T-helper 22 cell (primary cell): ENCODE measurements at places on chromosomes 11 and 22.

DNA sequence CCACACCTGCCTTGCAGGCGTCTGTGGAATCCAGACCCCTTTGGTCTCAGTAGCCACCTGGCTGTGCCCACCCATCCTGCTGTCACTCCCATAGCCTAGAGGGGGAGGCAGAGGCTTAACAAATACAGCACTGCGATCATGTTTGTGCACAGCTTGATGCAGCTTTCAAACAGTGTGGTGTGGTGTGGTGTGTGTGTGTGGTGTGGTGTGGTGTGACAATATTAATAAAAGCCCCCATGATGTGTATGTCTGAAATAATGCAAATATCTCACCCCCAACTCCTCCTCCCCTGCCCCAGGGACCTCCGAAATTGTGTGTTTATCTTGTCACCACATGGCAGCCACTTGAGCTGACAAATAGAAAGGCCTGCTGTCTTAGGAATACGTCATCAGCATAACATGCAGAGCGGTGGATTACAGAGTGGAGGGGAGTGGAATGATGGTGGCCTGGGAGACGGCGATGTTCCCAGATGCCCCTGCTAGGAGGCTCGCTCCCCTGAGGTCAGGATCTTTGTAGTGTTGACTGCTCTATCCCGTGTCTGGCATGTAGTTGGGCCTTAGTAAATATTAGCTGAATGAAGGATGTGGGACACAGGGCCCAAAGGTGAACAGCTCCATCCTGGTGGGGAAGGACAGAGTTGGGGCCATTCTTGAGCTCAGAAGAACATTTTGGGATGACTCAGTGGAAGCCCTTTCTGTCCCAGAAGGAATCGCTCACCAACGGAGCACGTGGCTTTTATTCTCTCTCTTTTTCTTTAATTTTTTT, 2.8 kb downstream of the PDXP start:
- DNase-seq: no peak

- DNase-seq: no peak
Measured at GRCh38 chr11:121214861-121215260, 77.7 kb upstream of the SC5D start.

DNA sequence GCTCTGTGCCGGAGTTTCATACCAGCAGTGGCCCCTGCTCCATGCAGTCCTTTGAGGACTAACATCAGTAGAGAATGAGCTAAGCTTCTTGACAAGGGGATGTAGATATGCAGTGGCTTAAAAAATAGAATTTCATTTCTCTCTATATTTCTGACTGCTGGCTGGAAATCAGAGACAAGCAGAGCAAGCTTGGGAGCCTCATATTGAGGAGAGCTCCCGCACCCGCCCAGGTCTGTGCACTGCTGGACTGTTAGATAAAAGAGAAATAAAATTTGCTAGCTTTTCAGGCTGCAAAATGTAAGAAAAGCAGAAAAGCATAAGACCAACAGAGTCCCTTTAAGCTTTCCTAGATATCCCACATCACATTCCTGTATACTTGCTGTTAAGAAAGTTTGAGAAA, 31.4 kb downstream of the MMP7 start:
- DNase-seq: no peak

- no peak for DNase-seq
Measured at GRCh38 chr22:46619830-46620501, at the start of gene GRAMD4. Gene GRAMD4, plus strand, starts transcription at chr22:46620386. Its CDS starts 6,414 bp downstream, at chr22:46626800.

GRCh38 chr22:22520667-22521602, 865 bp upstream of the ZNF280A start:
- no peak for DNase-seq

DNA sequence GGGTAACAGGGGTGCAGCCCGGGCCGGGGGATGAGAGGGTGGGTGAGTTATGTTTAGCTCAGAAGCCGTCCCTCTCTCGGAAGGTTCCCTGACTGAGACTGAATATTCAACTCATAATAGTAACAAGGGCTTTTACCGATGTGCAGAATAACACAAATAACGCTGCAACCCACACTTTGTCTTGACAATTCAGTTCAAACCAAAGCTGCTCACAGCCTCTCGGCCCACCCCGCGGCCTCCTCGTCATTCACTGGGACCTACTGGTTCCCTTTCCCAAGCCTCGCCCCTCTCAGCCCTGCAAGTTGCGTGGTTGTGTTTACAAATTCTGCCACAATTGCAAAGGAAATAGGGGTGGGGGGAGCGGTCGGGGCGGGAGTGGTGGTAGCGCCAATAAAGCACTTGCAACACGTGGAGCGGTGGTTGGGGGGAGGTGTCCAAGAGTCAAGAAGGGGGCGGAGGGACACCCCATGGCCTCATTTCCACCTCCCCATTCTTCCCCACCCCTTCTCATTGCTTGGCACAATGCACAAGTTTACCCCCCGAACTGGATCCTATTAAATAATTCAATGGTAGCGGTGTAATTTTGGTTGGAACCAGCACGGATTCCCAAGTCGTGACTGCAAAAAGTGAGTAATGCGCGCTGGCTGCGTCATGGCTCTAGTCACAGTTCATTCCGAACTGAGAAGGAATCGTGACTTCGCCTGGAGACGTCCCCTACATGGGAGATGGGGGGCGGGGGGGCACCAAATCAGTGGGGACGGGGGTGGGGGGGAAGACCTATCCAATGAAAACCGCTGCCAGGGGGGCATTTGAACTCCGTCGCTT, 102.0 kb upstream of the HSD17B12 start:
- no peak for DNase-seq

- DNase-seq: no peak
Measured at GRCh38 chr11:35204614-35205013, 65.6 kb downstream of the CD44 start.

DNA sequence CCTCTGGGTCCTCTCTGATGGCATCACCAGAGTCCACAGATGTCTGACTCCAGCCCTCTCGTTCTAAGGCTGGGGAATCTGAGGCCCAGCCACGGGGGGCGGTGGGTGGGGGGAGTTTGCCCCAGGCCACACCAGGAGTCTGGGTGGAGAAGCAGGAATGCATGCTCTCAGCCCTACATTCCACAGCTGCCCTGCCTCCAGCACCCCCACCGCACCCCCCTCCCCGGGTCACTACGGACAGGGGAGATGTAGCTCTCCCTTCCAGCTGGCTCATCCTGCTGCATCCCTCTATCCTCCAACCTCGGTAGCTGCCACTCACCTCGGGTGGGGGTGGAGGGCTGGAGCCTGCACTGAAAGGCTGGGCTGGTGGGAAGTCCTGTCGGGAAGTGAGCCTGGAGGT, 2.3 kb upstream of the PVALB start:
- DNase-seq: no peak

- DNase-seq: no peak
Measured at GRCh38 chr11:112178936-112179335, 3.6 kb downstream of the BCO2 start.

GRCh38 chr11:103910721-103911120, 125.7 kb upstream of the DDI1 start:
- no peak for DNase-seq

DNA sequence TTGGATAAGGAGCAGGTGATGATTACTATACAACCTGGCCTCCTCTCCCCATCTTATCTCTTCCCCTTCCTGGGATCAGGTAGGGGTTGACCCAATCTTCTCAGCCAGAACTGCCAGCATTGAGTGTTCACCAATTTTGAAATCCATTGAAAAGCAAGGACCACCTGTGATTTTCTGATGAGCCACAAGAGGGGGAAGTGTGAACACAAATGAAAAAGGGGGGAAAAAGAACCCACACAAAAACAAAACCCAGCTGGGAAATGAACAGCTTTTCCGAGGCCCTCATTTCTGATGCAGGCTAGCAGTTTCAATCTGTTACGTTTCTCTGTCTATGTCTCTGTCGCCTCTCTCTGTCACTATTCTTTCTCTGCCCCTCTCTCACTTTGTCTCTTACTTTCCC, 161.9 kb downstream of the INSC start:
- DNase-seq: no peak

GRCh38 chr22:49040754-49041467, 786.8 kb downstream of the BRD1 start:
- no peak for DNase-seq

DNA sequence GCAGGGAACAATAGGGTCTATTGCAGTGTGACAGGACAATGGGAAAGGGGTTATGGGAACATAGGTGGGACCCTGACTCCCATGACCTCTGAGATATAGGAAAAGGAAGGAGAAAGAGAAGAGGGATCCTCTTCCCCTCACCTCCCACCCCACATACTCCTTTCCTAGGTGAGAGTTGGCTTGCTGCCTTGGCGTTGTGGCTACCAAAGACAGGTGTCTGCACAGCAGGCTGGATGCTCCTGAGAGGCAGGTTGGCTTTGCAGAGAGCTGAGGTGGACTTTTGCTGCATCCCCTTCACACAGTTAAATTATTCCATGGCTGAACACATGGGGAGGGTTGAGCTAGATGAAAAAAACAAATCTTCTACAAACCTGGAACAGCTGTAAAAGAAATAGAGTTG, 80.7 kb downstream of the SYT9 start:
- DNase-seq: no peak

- no peak for DNase-seq
Measured at GRCh38 chr11:19018901-19019300, 41.6 kb downstream of the MRGPRX2 start.

- DNase-seq: no peak
Measured at GRCh38 chr11:68825571-68825970, 16.1 kb downstream of the CPT1A start.

GRCh38 chr11:62830904-62831519, 839 bp downstream of the STX5 start:
- DNase-seq: no peak

- DNase-seq: no peak
Measured at GRCh38 chr11:19283991-19284390, 43.2 kb upstream of the E2F8 start.

GRCh38 chr11:125591649-125592304, 875 bp upstream of the STT3A start:
- peak; percentile 5 for DNase-seq

DNA sequence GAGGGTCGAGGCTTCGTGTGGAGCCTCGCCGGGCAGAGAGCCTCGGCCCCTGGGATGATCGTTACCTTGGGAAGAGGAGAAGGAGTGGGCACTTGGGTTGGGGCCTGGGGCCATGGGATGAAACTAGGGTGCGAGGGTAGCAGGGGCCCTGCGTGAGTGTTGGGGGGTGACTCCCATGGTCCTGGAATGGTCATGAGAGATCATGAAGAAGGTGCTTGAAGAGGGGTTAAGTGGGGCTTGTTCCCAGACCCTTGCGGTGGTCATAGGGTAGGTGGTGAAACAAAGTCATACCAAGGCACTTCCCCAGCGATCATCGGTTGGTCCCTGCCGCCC, 284 bp downstream of the CCS start:
- DNase-seq: no peak

DNA sequence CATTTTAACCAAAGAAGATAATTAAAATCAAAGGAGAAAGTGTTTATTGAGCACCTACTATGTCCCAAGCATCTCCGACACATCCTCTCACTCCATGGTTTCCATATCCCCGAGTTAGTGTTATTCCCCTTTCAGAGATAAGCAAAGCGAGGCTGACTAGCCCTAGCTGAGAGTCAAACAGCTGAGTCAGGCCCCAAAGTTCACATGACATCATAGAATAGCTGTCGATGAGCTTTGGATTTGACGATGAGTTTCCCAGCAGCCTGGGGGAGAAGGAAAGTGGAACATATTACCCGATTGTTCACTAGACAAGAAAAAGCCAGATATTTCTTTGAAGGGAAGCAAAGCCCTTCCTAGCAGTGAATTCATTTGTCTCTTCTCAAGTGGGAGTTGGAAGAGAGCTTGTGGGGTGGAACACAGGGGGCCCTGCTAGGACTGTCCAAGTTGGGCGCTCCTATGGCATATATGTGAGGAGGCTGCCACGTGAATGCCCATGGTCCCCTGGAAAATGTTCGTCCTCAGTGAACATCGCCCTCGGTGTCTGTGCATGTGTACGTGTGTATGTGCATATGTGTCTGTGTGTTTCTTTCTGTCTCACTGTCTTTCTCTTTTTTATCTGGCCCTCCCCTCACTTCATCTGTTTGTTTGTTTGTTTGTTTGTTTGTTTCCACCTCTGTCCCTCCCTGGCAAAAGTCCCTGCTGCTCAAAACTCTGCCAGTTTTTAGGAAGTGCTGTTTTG, 493 bp upstream of the CYTH4 start:
- no peak for DNase-seq

GRCh38 chr11:118434553-118435289, 1.6 kb upstream of the KMT2A start:
- peak; percentile 37 for DNase-seq
